ENCODE measurements at places on chromosomes 2 and 18.

DNA sequence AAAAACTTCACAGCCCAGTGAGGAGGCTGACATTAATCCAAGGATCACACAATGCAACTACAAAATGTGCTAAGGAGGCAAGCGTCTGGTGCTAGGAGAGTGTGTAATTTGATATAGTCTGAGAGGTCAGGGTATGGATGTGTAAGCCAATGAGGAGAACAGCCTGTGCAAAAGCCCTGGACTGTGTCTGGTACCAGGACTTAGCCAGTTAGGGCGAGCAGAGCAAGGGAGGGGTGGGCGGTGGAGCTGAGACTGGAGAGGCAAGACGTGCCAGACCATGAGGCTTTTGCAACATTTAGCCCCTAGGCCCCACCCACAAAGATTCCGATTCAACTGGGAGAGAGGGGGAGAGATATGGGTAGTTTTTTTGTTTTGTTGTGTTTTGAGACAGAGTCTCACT, 33.5 kb upstream of the SPRED2 start:
- DNase-seq, result no peak

DNA sequence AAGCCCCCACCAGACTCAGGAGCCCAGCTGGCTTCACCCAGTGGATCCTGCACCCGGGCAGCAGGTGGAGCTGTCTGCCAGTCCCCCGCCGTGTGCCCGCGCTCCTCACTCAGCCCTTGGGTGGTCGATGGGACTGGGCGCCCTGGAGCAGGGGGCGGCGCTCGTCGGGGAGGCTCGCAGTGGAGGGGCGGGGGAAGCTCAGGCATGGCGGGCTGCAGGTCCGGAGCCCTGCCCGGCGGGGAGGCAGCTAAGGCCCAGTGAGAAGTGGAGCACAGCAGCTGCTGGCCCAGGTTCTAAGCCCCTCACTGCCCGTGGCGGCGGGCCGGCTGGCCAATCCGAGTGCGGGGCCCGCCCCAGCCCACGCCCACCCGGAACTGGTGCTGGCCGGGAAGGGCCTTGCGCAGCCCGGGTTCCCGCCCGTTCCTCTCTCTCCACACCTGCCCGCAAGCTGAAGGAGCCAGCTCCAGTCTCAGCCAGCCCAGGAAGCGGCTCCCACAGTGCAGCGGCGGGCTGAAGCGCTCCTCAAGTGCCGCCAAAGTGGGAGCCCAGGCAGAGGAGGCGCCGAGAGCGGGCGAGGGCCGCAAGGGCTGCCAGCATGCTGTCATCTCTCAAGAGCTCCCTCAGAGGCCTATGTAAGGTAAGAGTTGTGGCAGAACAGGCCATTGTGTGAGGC, 1307.8 kb upstream of the TMEFF2 start:
- DNase-seq, result no peak

- DNase-seq, result no peak
Measured at GRCh38 chr2:21020031-21020667, 23.7 kb downstream of the APOB start.

- peak; percentile 62 for DNase-seq
Measured at GRCh38 chr18:27713738-27714095, 463.2 kb downstream of the CDH2 start.

GRCh38 chr2:192161656-192162290, 33.0 kb downstream of the TMEFF2 start:
- DNase-seq, result no peak

GRCh38 chr2:231666171-231667095, 41.9 kb upstream of the PTMA start:
- peak; percentile 96 for DNase-seq

DNA sequence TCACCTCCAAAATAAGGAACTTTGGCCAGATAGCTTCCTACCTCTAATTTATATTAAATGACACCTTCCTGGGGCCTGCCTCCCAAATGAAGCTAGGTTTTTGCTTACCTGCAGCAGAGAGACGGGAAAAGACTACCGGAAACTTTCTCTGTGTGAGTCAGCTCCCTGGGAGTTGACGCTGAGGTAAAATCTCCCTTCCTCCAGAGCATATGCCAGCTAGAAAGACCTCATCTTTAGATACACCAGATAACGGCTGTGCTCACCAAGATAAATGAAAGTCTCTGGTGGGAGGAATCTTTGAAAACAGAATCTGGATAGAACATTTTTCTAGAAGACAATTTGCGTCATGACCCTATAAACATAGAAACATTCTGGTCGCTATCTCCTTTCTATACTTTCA, 99.7 kb upstream of the RFX8 start:
- no peak for DNase-seq

GRCh38 chr2:168514692-168515091, 58.6 kb downstream of the CERS6 start:
- DNase-seq, result no peak

DNA sequence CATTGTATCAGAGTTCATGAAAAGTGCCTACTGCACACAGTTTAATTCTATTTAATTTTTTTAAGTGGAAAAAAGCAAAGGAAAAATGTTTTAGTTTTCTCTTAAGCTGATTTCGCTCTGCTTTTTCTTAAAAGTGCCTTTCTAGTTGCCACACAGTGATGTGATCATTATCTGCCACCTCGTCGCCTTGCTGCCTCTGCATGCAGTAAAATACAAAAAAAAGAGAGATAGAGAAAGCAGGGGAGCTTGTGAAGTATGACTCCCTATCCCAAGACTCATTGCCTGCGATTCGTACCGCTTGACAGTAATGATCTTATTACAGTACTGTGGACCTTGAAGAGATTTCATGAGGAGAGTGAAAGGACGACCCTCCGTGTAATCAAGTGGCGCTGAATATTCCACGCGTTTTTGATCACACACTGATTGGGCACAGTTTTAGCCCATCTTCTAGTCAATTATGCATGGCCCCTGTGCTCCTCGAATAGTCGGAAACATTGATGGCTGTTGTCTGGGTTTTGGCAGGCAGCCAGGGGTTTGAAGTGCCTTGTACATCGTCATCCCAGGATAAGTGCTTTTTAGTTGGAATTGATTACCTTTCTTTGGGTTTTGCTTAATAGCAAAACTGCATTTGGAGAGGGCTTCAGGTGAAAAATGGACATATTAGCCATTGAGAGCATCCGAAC, 188.3 kb downstream of the GBX2 start:
- no peak for DNase-seq

DNA sequence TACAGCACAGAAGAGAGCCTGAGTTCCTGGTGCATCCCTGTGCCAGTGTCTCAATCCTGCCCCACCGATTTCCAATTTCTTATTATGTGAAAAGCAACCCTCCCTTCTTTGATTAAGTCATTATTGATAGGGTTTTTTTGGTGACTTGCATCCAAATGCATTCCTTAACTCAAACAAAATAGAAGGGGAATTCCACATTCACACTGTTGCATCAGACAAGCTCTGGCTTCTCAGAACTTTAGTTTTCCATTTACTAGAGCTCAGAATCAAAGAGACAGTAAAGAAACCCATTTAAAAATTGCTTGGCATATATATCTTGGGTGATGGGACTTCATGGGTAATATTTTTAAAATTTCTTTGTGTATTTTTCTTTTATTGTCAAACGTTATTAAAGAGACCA, 13.8 kb upstream of the TMEM200C start:
- no peak for DNase-seq

GRCh38 chr2:238776003-238776760, 71.7 kb upstream of the TWIST2 start:
- no peak for DNase-seq

GRCh38 chr18:5840547-5840946, 54.8 kb downstream of the TMEM200C start:
- DNase-seq, result no peak

DNA sequence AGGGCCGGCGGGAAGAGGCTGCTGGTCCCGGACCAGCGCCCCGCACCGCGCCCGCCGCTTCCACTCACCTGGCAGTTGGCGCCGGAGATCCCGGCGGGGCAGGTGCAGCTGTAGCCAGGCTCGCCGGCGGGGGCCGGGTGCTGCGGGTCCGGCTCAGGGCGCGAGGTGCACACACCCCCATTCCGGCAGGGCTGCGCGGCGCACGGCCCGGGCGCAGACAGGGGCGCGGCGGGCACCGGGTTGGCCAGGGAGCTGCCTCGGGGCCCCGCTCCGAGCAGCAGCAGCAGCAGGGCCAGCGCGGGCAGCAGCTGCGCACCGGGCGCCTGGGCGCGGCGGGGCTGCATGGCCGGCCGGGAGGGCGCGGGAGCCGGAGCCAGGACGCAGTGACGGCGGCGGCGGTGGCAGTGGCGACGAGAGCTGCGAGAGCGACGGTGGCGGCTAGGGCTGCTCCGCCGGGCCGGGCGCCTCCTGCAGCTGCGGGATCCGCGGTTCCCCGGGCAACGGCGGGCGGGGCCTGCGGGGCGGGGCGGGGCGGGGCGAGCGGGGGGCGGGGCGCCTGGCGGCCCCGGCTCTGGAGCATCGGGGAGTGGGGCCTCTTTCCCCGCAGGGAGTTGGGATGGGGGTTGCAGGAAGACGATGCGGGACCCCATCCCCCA, at the start of gene DNER:
TSS of gene DNER (minus strand) at position 476 of the 656 bp plus-strand sequence. CDS start at position 344, 132 bp downstream.
- DNase-seq, result no peak

- DNase-seq, result no peak
Measured at GRCh38 chr2:63124218-63124617, 73.6 kb downstream of the OTX1 start.

DNA sequence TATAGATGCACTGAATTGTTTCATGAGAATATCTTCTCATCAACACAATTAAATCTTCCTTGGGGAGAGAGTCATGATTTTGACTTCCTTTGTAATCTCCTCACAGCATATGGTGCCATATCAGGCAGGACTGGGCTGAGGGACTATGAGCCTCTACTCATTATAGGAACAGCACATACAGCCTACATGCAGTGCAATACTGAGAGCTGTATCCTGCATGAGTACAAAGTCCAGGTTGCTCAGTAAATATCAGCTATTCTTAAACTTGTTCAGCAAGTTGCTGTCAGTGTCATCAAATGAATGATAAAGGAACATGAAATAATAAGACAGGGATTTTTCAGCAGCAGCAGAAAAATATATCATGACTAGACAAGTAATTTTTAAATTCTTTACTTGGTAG, 10.8 kb downstream of the DLGAP1 start:
- no peak for DNase-seq

DNA sequence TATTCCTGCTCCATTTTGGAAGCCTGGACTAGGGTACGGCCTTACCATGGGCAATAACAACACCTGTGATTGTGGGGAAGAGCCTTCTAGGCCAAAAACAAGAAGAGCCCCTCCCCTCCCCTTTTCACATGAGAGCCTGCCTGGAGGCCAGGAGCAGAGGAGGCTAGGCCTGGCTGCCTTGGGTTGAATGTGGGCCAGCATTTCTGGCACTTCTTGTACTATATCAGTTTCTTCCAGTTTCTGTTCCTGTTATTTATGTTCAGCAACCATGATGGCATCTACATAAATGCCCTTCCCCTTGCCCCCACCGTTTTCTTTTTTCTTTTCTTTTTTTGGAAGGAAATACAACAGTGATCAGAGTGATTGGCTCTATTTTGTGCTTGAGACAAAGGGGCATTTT, 58.4 kb downstream of the KCTD18 start:
- no peak for DNase-seq

- DNase-seq, result no peak
Measured at GRCh38 chr18:12819322-12819721, 64.7 kb downstream of the PTPN2 start.

DNA sequence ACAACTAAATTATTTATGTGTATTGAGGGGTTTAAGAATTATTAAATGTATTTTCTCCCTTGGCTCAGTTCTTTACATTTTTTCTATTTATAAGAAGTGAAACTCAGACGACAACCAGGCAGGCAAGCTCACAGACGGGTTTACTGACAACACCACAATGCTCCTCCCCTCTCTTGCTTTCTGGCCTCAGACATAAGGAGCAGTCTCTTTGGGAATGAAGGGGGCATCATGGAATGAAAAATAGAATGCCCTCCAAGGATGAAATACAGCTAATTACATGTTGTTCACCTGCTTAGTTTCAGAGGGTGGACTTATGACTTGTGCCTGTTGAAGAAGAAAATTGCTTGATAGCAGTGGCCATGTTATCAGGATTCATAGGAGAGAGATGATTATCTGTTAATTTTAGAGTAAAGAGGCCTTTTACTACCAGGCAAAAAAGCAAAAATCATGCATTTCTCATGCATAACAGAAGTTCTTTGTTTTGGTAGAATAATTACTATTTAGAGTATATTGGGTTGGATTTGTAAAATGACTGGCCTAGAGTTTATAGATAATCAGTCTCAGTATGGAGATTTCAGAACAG, 172.1 kb upstream of the LRRTM1 start:
- no peak for DNase-seq
